Left kidney (tissue), 8 donors: ENCODE measurements at places on chromosomes 11 and 22. TPM values are rescaled to one million over a fixed set of nuclear protein-coding genes. Genes with fewer than 3 reads are reported as not detected.

ABTB2 gene
- polyA plus RNA-seq = 7.7 TPM

LINC01488 gene
- polyA plus RNA-seq = not detected

CCDC87 gene
- 0.27 TPM for polyA plus RNA-seq

OR51D1 gene
- not detected for polyA plus RNA-seq

ZDHHC5 gene
- 48.5 TPM for polyA plus RNA-seq

SYT8 gene
- 0.18 TPM for polyA plus RNA-seq

OR4D9 gene
- 0.07 TPM for polyA plus RNA-seq

LARGE2 gene
- 23.3 TPM for polyA plus RNA-seq

ART1 gene
- polyA plus RNA-seq = 0.38 TPM

SERPIND1 gene
- polyA plus RNA-seq = 2.8 TPM

MPEG1 gene
- polyA plus RNA-seq = 6.8 TPM

CSF2RB gene
- polyA plus RNA-seq = 1.9 TPM

GTSE1 gene
- 25.2 TPM for polyA plus RNA-seq

TSPAN18 gene
- polyA plus RNA-seq = 44.4 TPM
